ENCODE measurements at places on chromosomes 3 and 15.

GRCh38 chr3:197427021-197427420, 128.6 kb upstream of the DLG1 start:
- DNase-seq, result no peak

GRCh38 chr3:187571701-187572100, 98.5 kb downstream of the SST start:
- no peak for DNase-seq

- no peak for DNase-seq
Measured at GRCh38 chr3:47024932-47025331, 45.5 kb downstream of the NBEAL2 start.

GRCh38 chr15:66076591-66077319, 176.8 kb downstream of the MEGF11 start:
- no peak for DNase-seq

- DNase-seq, result no peak
Measured at GRCh38 chr3:46301122-46301835, 52.6 kb upstream of the CCR2 start.

DNA sequence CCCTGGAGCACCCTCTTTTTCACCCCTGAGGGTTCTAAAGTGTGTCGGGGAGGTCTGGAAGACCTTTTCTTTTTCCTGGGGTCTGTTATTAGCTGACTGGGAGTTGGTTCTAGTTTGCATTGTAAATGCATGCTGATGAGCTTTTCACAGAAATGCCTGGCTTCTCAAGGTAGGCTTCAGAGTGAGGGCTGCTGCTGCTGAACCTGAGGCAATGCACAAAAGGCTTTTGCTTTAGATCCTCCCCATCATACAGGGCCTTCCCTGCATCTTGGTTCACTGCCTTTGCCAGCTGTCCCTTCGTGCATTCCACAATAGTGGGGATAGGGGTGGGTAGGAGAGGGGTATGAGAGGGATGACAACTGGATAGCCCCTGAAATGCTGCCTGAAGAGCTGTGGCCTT, 46.6 kb downstream of the FAH start:
- no peak for DNase-seq

DNA sequence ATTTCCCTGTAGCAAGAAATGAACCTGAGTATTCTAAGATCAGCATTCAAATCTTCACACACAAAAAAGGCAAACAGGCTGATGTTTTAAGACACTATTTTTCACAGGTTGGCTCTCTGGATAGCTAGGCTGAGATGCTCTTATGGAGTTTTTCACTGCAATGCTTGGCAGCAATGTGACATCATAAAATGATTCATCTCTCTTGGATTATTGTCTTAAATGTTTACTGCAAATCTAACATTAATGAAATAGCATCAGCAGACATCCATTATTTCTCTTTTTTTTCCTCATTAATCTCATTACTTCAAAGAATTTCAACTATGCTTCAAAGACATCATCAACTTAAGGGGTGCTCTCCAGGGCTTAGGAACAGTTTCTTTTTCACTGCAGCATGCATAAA, 23.6 kb upstream of the SSUH2 start:
- no peak for DNase-seq

- no peak for DNase-seq
Measured at GRCh38 chr3:37935290-37935668, 55.3 kb upstream of the VILL start.

DNA sequence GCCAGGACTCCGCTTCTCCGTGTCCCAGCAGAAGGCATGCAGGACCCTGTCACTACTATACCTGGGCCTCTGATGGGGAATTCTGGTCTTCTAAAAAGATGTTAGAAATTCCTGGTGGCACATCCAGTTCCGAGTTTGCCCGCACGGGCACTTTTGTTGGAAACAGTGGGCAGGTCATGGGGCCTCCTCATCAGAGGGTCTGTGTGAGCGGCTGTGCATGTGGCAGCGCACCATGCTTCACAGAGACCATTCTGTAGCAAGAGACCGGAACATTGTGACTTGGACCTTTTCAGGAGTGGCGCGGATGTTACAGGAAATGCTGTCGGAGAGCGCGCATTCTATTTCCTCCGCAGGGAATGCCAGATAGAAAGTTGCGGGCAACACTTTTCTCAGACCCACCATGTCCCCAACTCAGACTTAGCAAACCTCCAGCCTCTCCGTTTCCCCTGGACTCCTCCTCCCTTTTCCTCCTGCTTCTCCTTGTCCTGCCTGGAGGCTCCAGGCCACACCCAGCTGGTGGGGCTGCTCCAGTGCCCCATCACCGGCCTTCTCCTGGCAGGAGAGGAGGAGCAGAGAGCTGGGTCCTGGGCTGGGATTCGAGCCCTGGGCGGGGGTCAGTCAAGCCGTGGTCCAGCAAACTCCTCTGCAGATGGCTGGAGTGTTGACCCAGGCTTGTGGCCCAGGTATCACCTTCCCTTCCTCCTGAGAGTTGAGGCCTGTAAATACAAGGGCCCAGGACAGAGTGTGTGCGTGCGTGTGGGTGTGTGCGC, 46.6 kb downstream of the KLF13 start:
- no peak for DNase-seq

DNA sequence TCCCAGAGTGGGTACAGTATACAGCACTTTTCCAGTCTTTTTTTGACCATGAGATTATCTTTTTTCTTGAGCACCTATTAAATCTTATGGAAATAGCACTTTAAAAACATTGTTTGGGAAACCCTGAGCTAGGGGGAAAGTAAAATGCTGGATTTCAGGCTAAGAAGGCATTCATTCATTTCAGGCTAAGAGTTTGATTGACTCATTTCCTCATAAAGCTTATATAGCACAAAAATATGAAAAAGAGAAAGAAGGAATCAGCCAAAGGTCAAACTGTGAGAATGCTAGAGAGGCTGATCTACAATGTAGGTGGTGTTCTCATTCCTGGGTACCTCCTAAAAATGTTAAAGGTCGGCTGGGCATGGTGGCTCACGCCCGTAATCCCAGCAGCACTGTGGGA, 10.5 kb downstream of the TTC23 start:
- no peak for DNase-seq

DNA sequence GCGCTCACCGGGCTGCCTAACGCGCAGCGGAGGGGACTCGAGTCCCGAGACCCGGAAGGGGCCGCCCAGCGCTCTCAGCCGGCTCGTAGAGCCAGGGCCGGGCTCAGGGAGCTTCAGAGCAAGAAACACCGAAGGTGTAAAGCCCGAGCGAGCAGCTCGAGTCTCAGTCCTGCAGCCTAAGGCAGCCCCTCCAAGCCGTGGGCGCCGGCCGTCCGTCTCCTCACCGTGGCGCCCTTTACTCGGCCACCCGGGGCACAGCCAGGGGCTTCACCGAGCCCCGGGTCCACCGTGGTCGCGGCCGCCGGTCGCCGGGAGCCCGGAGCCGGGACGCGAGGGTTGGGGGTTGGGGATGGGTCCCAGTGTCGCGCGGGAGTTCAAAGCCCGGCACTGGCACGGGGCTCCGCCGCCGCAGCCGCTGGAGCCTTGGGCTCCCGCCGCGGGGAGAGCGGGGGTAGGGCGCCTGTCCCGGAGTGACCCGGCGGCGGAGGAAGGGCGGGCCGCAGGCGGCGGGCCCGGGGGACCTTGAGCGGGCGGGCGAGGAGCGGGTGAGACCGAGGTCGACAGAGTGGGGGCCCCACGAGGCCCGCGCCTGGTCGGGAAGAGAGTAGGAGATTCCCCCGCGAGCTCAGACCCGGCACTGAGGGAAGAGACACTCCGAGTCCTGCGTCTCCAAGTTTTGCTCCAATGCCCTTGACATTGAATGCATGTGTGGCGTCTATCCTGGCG, 26.9 kb upstream of the THRB start:
- DNase-seq, result no peak

GRCh38 chr15:68885070-68885469, 45.3 kb upstream of the SPESP1 start:
- DNase-seq, result no peak

GRCh38 chr3:185460719-185461350, 38.0 kb downstream of the TMEM41A start:
- DNase-seq, result no peak

- no peak for DNase-seq
Measured at GRCh38 chr3:113218011-113218680, 6.8 kb downstream of the BOC start.

DNA sequence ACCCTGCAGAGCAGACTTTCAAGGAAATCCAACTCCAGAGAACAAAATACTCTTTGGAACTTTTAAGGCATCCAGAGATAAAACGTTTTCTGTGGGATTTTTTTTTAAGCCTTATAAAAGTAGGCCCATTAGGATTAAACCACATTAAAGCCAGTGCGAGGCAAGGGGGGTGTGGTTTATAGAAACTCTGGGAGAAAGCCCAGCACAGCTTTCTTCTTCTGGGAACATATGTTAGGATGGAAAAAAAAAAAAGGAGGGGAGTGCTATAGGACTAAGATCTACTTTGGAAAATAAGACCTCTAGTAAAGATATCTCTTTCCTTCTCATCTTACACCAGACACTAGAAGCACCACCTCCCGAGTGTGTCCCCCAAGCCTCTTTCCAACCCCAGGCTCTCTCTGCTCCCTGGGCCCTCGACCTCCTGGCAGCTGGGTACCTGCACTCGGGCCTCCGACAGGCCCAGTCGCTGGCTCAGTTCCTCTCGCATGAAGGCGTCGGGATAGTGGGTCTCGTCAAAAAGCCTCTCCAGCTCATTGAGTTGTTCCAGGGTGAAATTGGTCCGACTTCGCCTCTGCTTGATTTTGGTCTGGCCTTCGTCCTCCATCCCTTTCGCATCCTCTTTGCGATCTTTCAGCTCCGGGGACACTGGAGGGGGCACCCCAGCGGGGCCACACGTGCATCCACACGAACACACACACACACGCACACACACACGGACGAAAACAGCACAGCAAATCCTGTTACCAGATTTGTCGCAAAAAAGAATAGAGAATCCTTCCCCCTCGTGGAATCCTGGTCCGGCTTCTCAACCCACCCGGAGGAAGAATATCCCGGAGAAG, 3.8 kb downstream of the SHOX2 start:
- no peak for DNase-seq

DNA sequence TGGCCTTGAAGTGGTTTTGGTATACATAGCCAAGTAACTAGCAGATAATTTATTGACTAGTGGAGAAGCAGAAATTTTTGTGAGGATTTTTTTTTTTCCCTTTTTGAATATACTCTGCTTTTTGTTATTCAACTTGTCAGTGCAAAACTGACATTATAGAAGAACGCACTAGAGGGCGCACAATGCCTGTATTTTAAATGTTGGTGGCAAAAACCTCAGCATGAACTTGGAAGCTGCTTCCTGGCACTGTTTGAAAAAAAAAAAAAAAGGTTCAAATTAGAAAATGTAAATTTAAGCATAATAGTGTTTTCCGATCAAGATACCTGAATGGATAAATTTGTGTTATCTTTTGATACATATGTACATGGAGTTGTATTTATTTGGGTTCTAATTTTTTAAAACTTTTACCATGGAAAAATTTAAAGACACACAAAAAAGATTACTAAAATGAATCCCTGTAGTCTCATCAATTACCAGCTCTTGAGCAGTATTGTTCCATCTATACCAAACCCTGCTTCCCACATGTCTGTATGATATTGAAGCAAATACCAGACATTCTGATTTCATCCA, 56.0 kb downstream of the SLC25A26 start:
- DNase-seq, result peak; percentile 4

GRCh38 chr3:159887911-159888310, 100.7 kb upstream of the IL12A start:
- DNase-seq, result no peak

GRCh38 chr3:65569129-65569528, 469.6 kb downstream of the MAGI1 start:
- DNase-seq, result no peak

GRCh38 chr3:64167351-64167750, 57.9 kb downstream of the PRICKLE2 start:
- DNase-seq, result no peak

DNA sequence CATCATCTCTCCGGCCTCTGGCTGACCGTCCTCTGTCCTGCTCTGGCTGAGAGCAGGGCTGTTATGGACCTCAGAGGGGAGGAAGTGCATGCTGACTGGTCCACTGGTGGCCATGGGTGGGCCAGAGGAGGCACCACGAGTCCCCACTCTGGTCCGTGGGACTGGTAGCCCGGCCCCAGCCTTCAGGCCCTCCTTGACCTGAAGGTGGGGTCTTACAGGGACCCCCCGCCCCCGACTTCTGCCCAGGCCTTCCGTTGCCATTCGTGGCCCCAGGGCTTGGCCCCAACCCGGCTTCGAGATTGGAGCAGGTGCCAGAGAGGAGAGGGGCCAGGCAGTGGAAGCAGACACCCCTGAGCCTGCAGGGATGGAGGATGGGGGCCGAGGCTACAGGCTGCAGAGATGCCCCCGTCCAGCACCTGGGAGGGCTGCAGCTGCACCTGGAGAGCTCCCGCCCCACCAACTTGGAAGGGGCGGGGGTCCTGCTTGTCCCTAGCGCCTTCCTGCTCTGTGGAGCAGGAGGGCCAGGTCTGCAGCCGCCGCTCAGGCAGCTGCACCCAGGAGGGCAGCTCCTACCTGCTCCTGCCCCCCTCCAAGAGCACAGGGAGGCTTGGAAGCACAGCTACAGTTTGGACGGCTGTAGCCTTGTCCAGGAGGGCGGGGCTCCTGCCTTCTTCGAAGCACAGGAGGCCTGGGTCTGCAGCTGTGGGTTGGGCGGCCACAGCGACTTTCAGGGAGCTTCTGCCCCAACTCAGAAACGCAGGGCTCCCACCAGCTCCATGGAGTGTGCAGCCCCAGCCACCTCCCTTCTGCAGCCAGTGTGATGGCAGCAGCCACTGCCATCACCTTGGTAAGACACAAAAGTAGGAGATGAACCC, 142.5 kb downstream of the KLF13 start:
- DNase-seq, result no peak

- no peak for DNase-seq
Measured at GRCh38 chr15:39139431-39140059, 441.3 kb upstream of the THBS1 start.

GRCh38 chr3:196412704-196413103, 19.5 kb downstream of the UBXN7 start:
- DNase-seq, result no peak

- no peak for DNase-seq
Measured at GRCh38 chr15:57655809-57656208, 50.7 kb upstream of the POLR2M start.

- no peak for DNase-seq
Measured at GRCh38 chr3:14863333-14864100, 44.8 kb downstream of the FGD5 start.

- DNase-seq, result no peak
Measured at GRCh38 chr3:53570081-53570480, 75.7 kb downstream of the CACNA1D start.

DNA sequence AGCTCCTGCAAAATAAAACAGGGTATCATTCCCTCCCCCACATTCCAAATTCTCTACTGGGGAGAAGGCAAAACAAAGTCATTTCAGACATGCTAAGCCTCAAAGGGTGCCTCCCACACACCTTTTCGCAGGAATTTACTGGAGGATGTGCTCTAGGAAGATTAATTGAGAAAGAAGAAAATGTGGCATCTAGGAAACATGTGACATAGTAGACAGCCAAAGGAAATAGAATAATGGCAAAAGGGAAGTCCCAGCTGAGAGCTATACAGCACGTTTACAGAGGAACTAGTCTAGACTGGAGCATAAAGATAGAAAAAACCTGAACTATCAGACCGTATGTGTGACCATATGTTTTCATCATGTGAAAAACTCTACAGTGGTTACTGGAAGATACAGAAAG, 58.8 kb upstream of the MELTF start:
- DNase-seq, result no peak

GRCh38 chr15:92650256-92650655, 5.3 kb downstream of the FAM174B start:
- no peak for DNase-seq
